Suppressor macrophage treated with lipopolysaccharide for 1 hour (primary cell): ENCODE measurements at places on chromosomes 11 and 22.

- DNase-seq: no peak
Measured at GRCh38 chr11:36791957-36792356, 193.9 kb upstream of the RAG2 start.

DNA sequence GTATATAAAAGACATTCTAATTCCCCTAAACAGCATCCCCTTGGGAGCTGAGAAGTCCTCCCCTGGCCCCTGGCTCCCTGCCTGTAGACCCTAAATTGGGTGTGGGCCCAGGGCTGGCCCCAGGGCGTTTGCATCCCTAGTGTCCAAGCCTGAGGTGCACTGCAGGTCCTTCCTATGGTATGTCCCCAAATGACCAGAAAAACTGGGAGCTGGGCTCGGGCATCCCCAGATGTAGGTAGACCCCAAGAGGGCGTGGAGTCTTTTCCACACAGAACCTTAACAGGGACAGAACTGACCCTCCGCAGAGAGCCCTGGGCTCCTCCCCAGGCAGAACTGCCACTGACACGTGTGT lies 782 bp upstream of the OSBPL5 start:
- no peak for DNase-seq

DNA sequence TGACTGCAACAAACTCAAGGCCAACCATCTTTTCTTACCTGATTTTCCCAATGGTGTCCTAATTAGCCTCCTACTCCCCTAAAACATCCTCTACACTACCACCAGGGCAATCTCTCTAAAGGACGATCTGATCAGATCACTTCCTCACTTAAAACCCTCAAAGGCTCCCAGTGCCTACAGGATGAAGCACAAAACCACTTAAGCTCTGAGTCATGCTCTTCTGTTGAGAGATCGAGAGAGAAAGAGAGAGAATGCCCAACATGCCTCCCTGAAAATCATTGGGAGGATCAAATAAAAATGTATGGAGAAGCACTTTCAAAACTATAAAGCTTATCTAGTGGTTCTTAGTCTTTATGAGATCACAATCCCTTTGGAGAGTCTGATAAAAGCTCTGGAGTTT lies 171.1 kb downstream of the CADM1 start:
- DNase-seq: no peak

GRCh38 chr11:69452206-69452987 lies 29.1 kb upstream of the LINC01488 start:
- DNase-seq: peak; percentile 43

DNA sequence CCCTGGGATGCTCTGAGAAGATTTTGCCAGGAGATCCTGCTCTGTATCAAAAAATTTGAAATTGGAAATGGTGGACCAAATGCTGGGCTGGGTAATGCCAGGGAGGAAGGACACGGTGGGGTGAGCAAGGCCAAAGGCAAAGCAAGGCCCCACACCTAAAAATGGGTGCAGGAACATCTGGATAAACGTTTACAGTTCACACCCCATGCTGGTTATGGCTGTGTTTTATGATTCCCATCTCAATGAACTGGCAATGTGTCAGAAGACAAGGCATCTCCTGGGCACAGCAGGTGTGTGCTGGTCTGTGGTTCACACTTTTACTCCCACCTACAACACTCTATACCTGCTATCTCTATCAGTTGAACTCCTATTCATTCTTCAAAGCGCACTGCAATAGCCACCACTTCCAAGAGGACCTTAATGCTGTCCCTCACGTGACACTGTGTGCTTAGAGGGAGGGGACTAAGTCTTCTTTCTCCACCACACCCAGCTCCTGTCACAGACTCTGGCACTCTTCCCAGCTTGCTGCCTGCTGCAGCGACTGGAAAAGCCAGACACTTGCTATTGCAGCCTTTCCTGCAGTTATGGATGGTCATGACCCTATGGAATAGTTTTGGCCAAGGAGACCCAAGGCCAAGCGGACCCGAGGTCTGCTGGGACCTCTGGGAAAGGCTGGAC lies 277.5 kb downstream of the CTTN start:
- no peak for DNase-seq

DNA sequence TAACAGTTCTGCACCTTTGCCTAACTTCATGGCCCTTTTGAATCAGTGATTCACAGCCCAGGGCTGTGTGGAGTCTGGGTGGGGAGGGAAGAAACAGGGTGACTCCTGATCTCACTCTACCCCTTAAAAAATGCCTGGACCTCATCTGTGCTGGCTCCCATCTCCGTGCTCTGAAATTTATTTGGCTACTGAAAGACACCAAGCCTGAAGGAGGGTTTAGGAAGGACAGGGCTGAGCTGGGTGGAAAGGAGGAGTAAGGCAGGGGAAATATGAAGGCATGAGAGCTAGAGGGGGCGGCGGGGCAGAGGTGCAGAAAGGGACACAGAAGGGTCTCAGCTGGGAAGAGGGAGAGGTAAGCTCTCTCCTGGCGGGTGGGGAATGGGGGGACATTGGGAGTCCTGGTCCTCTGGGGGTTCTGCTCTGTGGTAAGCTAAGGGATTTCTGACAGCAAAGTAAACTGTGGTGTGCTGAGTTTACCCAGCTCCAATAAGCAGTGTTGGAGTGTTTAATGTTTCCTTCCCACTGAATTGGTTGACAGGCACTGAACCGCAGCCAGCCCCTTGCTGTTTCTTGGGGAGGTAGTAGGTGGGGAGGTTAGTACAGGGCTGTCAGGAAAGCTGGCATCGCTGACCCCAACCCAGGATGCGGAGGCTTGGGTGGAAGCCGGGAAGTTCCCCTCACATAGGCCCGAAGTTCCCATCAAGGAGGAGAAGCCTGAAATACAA lies 71.1 kb downstream of the RPUSD4 start:
- no peak for DNase-seq

GRCh38 chr11:64868904-64869570 lies 9.4 kb downstream of the EHD1 start:
- DNase-seq: peak; percentile 98

- DNase-seq: no peak
Measured at GRCh38 chr22:20091690-20092476, 11.8 kb downstream of the DGCR8 start.

DNA sequence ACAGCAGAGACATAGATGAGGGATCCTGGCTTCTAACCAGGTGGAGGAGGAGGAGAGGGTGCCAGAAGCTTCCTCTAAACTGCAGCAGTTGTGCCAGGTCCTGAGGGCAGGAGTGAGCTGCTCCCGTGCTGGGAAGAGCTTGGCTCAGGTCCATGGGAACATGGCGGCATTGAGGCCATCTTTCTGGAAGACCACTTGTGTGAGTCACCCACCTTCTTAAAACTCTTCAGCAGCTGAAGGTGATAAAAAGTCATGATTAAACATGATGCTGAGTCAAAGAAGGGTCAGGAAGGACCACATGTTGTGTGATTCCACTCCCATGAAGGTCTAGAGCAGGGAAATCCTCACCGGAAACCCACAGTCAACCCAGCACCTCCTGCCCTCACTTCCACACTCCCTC lies 35.1 kb downstream of the LINC01488 start:
- DNase-seq: no peak
